ENCODE measurements at places on chromosomes 12 and 14.
A peak's percentile ranks its signal among the peaks of the same experiment; 100 is the strongest.

GRCh38 chr14:68574461-68574860, 218.4 kb downstream of the ZFP36L1 start:
- DNase-seq: no peak

DNA sequence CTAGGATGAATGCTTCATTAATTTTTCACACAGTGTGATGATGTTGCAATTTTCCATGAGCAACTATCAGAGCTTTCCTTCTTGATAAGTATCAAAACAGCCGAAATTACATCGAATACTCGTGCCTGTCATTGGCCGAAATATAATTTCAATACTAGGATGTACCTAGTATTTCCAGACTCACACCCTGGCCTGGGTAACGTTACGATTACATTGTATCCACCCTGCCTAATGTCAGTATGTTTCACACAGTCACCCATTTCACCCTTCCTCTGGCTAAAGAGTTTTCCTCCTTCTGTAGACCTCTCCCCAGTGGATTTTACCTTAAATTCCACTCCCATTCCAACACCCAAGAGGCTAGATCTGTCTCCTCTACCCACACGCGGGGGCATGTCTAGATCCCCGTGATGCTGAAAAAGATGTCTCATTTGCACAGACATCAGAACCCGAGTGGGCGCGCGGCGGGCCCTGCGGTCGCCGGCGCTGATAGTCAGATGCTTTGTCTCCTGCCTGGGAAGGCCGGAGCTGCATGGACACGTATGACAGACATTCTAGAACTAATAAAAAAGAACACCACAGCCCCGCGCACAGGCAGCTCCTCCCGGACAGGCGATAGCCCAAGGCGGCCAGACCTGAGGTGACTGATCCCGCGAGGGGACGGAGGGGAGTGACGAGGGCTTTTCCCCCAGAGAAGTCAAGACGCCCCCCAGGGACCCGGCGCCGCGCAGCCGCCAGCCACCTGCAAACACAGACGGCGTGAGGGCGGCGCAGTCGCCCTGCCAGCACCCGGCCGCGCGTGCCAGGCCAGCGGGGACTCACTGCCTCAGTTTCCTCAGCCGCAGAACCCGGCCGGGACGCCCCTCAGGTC, 723 bp downstream of the KIF21A start:
- DNase-seq: peak; percentile 21

- no peak for DNase-seq
Measured at GRCh38 chr12:121390856-121391255, 9.1 kb upstream of the RNF34 start.

GRCh38 chr14:43165651-43166050, 1341.4 kb downstream of the FSCB start:
- no peak for DNase-seq

Measured in activated CD8-positive, alpha-beta memory T cell treated with anti-CD3 and anti-CD28 coated beads for 1 hour (primary cell).